ENCODE measurements at places on chromosomes 7 and 10.

- no peak for DNase-seq
Observed at GRCh38 chr10:68878496-68878895, 22.6 kb upstream of the DDX50 start.

DNA sequence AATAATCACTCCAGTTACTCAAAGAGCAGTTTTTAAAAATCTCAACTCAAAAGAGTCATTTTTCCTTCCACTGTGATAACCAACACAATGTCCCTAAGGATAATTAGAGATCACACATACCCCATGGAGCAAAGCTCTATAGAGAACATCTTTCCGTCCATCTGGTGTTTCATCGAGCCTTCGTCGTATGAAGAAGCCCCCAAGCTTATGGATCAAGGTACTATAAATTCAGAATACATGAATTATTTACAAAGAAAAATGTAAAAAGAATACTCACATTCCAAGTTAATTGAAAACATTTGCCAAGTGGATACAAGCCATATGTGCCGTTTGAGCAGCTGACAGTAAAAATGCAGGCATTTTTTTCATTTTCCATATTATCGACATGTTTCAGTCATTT is 14.8 kb downstream of the GPAM start:
- DNase-seq: no peak

GRCh38 chr10:33930079-33930478 is 595.6 kb upstream of the NRP1 start:
- DNase-seq: peak; percentile 7

DNA sequence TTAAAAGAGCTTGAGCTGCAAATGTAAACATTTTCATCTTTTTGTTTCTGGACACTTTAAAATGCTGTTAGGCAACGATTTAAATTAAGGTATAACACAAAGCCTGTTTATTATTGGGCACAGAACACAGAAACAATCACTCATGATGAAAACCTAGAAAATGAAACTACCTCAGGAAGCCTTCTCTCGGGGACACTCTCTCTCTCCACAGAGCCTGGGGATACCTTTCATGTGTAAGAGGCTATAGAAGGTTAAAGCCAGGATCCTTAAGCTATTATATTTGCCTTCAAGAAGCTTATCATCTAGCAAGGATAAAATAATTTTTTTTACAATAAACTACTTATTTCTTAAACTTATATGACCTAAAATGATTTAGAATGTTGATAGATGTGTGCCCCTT is 194.1 kb downstream of the SKAP2 start:
- peak; percentile 52 for DNase-seq

- no peak for DNase-seq
Observed at GRCh38 chr7:48421357-48421756, 250.1 kb downstream of the ABCA13 start.
